Left lobe of liver (tissue), 2 donors: ENCODE measurements at places on chromosomes 16 and 17.
A peak's percentile ranks its signal among the peaks of the same experiment; 100 is the strongest.

- DNase-seq, result no peak
Observed at GRCh38 chr16:600781-601180, 10.9 kb downstream of the RAB40C start.

DNA sequence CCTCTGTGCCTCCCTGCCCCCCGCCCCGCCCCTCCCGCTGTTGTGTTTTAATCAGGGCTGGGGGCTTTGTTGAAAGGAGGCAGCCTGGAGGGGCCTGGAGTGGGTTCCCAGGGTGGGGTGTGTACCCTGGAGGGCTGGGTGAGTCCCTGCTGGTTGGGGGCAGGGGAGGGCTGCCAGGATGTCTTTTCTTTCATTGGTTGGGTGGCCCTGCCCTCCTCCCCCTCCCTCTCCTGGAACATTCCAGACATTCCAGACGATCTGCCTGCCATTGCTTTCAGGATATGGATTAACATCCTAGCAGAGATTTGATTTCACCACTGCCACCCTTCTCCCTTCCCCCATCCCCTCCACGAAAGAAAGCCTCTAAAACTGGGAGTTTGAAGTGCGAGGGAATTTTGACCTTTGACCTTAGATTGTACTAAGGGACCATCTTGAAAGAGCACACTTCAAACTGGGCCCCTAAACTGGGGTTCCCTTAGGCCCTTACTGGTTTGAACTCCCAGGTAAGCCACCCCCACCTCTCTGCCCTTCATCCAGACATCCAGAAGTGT is 25.3 kb downstream of the IGF2BP1 start:
- DNase-seq, result no peak

- peak; percentile 63 for DNase-seq
Observed at GRCh38 chr16:16127469-16128116, 95.7 kb downstream of the ABCC6 start.

GRCh38 chr17:29007860-29008455 is 2.1 kb upstream of the SEZ6 start:
- no peak for DNase-seq

GRCh38 chr17:57523926-57524632 is 221.0 kb downstream of the CCDC182 start:
- no peak for DNase-seq

DNA sequence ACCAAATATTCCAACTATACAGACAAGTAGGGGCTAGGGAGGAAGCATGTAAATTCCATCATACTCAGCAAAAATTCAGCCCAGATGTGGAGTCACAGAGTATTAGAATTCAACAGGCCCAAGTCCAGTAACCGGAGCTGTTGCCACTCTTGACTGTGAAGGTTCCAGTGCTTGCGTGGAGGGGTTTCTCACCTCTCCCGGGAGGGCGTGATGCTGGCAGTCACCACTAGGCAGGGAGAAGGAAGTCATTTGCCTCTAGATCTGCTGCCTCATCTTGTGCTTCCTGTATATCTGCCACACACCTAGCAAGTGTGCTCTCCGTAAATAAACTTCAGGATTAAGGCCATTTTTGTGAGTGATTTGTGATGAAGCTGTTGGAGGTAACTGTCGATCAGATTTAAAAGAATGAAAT is 1.0 kb upstream of the CKLF start:
- no peak for DNase-seq

GRCh38 chr16:29915590-29916247 is 10.3 kb downstream of the KCTD13 start:
- no peak for DNase-seq

GRCh38 chr17:53142890-53143289 is 679.8 kb upstream of the KIF2B start:
- DNase-seq, result no peak

- DNase-seq, result no peak
Observed at GRCh38 chr16:85767531-85767930, 16.6 kb upstream of the C16orf74 start.

- no peak for DNase-seq
Observed at GRCh38 chr17:7745748-7746470, 28.4 kb downstream of the DNAH2 start.

DNA sequence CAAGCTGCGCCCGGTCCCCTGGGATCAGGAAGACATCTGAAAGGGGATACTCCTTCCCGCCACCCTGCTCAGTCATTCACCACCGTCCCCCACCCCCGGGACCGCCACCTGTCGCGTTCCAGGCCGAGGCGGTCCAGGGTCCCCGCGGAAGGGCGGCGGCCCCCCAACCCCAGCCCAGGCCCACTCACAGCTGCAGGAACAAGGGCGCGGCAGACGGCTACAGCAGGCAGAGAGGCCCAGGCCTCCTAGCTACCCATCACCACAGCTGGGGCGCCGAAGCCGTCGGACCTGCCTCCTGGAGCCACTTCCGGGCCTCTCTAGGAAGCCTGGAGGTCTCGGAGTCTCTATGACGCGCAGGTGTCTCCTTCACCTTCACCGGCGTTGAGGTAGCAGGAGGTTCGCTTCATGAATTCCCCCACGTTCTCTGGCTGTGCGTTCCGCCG is at the start of gene SDR42E1:
SDR42E1 (minus strand) TSS at position 272 of the 443 bp plus-strand sequence. CDS start 10,612 bp downstream, outside the sequence.
- peak; percentile 78 for DNase-seq

- no peak for DNase-seq
Observed at GRCh38 chr16:76906552-76906951, 284.4 kb upstream of the MON1B start.

DNA sequence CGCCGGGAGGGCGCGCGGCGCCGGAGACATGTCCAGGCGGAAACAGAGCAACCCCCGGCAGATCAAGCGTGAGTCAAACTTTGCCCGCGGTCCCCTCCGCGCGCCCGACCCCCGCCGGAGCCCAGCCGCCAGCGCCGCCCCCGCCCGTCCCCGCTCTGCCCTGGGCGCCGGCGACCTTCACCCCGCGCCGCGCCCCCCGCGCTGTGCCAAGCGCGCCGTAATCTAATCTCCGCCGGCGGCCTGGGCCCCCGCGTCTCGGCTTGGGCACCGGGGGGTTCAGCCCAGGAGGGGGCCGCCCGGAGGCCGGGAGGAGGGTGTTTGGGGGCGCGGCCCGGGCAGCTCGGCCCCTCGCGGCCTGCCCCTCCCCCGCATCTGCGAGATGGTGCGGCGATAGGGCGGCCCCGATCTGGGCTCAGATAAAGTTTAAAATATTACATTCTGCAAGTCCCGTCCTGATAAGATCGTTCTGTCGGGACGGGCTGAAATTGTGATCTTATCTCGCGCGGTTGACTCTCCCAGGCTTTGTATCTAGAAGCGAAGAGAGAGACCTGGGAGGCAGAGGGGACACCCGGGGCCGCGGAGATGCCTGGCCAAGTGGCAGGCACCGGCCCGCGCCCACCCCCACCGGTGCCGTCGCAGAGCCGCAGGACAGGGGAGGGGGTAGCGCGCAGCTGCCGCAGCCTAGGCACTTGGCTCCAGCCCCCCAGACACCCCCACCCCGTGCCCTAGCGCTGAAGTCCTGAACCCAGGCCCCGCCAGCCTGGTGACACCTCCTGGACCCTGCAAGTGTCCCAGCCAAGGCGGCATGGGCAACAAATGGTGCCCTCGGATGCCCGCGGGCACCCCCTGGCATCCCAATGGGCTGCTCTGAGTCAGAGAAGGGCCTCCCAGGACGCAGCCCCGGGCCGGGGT is 787 bp downstream of the ZFPM1 start:
- DNase-seq, result peak; percentile 63

GRCh38 chr17:40015998-40016985 is 1.1 kb downstream of the CSF3 start:
- DNase-seq, result no peak

- DNase-seq, result no peak
Observed at GRCh38 chr16:64181271-64181925, 940.5 kb downstream of the CDH11 start.

- DNase-seq, result peak; percentile 51
Observed at GRCh38 chr17:10316801-10317542, 55.8 kb downstream of the MYH13 start.

DNA sequence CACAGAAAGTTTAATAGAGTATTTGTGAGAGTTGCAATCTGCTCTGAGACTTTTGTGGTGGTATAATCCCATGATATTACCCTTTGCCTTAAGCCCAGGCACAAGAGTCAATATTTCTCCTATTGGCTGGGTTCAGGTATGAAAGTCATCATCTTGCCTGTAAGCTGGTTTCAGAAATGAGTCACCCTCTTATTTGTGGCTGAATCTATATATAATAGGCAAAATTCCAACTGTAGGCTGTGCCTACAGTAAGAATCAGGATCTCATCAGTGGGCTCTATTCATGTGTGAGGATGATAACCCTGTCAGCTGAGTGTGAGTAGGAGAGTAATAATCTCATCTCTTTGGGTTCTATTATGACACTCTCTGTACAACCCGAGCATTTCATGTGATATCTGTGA is 2103.1 kb downstream of the TP53TG3F start:
- no peak for DNase-seq

GRCh38 chr17:49727380-49727779 is 19.6 kb upstream of the SLC35B1 start:
- DNase-seq, result no peak

DNA sequence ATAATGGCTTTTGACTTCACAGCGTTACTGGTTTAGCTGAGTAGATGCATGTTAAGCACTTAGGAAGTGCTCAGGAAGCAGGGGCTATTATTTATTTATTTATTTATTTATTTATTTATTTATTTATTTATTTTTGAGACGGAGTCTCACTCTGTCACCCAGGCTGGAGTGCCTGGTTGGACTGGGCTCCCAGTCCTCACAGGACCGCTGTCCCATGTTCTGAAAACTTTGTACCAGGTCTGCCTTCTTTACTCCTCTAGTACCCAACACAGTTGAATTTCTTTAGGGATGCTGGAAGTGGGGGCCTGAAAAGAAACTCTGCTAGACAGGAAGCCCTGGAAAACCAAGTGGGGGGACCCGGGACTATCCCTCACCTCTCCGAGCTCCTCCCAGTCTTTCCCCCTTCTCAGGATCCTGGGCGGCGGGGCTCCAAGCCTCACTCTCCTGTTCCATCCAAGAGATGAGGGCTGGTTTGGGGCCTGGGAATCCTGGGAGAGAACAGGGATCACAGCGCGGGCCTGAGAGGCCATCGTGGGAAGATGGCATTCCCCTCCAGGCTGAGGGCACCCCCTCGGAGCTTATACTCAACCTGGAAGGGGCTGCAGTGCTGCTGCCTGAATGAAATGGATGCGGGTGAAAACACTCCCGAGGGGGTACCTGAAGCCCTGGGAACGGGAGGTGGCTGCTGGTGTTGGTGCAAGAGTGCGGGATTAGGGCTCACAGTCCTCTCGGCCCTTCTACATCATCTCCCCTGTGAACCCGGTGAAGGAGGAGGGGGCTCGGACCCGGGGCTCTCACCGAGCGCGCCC is 674 bp downstream of the ZNF688 start:
- peak; percentile 55 for DNase-seq

GRCh38 chr16:1940273-1941161 is 2.5 kb downstream of the MSRB1 start:
- DNase-seq, result peak; percentile 89

DNA sequence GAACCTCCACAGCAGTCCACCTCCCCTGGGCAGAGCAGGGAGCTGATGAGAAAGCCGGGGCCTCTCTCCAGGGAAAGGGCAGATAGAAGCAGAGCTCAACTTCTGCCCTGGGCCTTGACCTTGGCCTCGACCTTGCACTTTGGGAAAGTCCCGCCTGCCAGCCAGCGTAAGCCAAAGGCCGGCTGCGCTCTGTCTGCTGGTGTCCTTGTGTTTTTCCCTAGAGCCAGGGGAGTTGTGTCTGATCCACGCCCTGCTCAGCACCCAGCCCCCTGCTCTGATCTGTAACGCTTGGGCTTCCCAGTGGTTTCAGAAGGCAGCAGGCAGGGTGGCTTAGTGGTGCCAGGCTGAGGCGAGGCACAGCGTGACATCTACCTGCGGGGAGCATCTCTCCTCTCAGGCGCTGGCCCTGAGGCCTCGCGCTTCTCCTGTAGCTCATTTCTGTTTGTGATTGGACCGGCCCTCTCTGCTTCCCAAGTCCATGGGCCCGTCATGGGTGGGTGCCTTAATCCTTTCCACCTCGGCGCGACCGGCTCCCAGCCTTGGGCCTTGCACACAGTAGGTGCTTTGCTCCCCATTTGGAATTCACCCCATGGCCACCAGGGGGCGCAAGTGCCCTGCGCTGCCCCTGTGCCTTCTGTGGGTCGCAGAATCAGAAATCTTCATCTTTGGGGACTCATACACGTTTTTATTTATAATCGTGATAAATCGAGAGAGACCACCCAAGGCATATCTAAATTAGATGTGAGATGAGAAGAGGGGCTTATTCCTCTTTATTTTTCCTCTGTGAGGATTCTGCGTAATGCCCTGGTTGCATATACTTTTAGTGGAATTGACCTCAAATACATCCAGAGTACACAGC is 24.2 kb downstream of the SGSH start:
- no peak for DNase-seq

DNA sequence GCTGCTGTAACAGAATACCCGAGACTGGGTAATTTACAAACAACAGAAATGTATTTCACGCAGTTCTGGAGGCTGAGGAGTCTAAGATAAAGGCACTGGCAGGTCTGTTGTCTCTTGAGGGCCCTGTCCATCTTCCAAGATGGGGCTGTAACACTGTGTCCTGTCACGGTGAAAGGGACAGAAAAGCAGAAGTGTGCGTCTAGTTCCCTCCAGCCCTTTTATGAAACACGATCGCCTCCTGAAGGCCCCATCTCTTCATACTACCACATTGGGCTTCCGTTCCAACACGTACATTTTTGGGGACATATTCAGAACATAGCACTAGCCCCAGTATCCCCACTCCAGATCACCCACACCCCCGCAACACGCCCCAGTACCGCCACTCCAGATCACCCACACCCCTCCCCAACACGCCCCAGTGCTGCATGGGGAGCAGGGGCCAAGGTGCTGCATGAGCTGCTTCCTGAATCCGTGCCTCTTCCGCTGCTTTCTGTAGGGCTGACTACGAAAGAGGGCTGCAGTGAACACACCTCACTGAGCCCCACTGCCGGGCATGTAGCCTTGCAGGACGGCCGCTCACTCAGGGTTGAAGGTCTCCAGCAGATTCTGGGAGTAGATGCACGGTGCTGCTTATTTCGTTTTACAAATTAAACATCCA is 91.9 kb downstream of the RPTOR start:
- DNase-seq, result no peak

- no peak for DNase-seq
Observed at GRCh38 chr16:50072730-50073129, 7.0 kb downstream of the HEATR3 start.

- no peak for DNase-seq
Observed at GRCh38 chr16:31517800-31518402, 9.7 kb upstream of the RUSF1 start.

DNA sequence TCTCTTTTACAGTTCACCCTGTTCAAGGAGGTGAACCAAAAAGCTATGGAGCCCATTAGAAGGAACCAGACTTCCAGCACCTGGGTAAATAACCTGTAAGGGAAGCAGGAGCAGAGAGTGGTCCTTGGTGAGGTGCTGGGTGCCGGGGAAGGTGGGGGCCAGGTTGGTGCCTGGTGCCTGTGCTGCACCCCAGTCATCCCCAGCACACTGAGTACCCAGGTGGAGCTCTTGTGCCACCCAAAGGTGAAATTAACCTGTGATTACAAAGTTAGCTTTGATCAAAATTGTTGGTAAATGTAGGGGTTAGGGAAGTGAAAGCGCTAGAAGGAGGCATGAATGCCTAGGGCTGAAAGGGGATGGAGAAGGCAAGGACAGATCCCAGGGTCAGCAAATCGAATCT is 58.6 kb downstream of the CDRT4 start:
- DNase-seq, result no peak
